CD4-positive, alpha-beta T cell treated with Interferon gamma for 1 hour (primary cell): ENCODE measurements at places on chromosomes 2 and 18.

GRCh38 chr18:21760321-21760720 lies 19.7 kb downstream of the MIB1 start:
- no peak for DNase-seq

GRCh38 chr18:58785171-58785805 lies 79.4 kb upstream of the ZNF532 start:
- no peak for DNase-seq

- DNase-seq, result no peak
Measured at GRCh38 chr2:41061356-41061755, 609.5 kb upstream of the SLC8A1 start.

DNA sequence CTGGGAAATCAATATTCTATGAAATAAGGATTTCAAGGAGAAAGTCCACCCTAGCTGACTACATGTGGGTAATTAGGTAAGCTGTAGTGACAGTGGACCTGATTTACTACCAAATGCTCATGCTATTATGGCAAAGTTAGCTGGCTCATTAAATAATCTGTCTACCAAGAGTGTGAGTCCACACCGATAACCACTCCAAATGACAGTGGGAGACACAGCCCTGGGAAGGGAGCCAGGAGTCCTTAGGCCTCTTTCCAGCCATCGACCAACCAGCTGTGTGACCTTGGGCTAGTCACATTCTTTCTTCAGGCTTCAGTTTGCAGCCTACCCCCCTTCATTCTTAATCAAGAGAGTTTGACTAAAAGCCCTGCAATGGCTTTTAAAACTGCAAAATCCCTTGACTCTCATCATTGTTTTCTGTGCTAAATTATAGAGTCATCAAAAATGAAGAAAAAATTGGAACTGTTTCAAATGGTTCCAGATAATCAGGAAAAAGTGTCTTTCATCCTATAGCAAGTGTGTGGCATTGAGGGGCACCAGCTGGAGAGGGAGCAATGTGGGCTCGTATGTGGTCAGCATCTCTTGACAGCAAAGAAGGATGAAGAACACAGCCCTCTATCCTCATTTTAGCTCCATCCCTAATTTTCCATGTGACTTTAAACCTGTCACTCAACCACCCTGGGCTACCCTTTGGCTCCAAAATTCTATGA lies 45.6 kb upstream of the SLC14A2 start:
- no peak for DNase-seq

- no peak for DNase-seq
Measured at GRCh38 chr2:37873229-37873628, 51.9 kb upstream of the RMDN2 start.

DNA sequence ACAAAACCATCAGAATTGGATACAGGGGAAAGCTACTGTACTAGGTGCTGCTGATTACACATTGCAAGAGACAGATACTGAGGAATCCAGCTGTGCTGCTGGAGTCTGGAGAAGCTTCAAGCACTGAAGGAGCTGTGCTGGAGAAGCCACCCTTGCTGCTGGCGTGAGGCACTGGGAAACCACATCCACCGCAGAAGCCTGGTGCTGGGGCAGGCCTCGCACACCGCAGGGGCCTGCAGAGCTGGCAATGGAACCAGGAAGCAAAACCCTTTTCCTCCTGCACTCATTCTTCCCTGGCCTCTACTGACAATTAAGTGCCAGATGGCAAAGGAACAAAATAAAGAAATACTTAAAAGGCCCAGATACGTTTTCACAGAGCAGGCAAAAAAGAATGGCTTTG lies 94.4 kb upstream of the MSH6 start:
- DNase-seq, result no peak

DNA sequence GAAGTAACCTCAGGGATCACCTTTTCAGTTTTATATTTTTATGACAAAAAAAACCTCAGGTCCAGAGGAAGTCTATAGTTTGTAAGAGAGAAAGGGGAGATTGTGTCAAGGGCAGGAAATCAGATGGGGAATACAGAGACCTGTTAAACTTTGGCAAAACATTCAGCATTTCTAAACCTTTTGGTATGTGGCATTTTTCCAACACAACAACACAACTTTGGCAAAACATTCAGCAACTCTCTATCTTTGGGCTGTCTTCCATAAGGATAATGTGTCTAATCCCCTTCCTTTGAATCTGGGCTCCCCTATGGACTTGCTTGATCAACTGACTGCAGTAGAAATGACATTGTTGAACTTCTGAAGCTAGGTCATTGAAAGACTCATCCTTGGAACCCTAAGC lies 220.6 kb upstream of the CCDC68 start:
- no peak for DNase-seq

GRCh38 chr2:190197143-190197720 lies 122.4 kb downstream of the HIBCH start:
- DNase-seq, result no peak

- DNase-seq, result no peak
Measured at GRCh38 chr2:217802876-217803652, 199.7 kb downstream of the TNS1 start.
